Liver (tissue), 10 donors: ENCODE measurements at places on chromosomes 6 and 20. TPM values are rescaled to one million over a fixed set of nuclear protein-coding genes. Genes with fewer than 3 reads are reported as not detected.
A peak's percentile ranks its signal among the peaks of the same experiment; 100 is the strongest.

SLC2A10 gene
- polyA plus RNA-seq: 14.4 TPM

GRCh38 chr20:25508083-25508770, 77.1 kb downstream of the NINL start:
- DNase-seq: peak; percentile 62

- DNase-seq: peak; percentile 68
Measured at GRCh38 chr6:79813854-79814709, 133.3 kb downstream of the ELOVL4 start.

DNA sequence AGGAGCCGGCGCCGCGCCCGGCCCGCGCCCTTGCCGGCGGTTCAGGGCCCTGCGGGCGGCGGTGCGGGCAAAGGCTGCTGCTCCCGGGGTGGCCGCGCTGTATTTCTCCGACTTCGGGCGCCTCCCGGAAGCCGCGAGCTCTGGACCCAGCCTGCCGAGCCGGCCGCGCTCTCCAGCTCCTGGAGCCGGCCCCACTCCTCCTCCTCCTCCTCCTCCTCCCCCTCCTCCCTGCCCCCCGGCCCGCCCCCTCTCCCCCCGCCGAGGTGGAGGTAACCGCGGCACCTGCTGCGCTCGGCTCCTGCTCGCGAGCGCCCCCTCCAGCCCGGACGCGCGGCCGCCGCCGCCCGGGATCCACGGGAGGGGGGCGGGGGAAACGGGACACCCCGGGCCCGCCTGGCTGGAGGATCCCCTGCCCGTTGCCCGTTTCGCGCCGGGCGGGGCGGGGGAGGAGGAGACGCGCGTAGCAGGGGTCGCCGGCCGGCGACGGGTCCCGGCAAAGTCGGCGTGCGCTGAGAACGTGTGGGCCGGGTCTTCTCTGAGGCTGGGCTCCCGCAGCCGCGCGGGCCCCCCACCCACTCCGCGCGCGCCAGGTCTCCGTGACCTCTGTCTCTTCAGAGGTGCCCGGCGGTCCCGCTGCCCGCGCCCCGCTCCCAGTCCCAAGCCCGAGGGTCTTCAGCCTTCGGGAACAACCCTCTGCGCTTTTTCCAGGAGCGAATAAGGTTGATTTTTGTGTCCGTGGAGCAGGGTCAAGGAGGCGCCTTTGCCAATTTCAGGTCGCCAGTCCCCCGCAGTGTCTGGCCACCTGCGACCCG, at the start of gene SLC22A23:
TSS of gene SLC22A23 (minus strand) at position 153 of the 812 bp plus-strand sequence. CDS start 491 bp downstream, outside the sequence.
- peak; percentile 91 for DNase-seq

CST4 gene
- not detected for polyA plus RNA-seq

DNA sequence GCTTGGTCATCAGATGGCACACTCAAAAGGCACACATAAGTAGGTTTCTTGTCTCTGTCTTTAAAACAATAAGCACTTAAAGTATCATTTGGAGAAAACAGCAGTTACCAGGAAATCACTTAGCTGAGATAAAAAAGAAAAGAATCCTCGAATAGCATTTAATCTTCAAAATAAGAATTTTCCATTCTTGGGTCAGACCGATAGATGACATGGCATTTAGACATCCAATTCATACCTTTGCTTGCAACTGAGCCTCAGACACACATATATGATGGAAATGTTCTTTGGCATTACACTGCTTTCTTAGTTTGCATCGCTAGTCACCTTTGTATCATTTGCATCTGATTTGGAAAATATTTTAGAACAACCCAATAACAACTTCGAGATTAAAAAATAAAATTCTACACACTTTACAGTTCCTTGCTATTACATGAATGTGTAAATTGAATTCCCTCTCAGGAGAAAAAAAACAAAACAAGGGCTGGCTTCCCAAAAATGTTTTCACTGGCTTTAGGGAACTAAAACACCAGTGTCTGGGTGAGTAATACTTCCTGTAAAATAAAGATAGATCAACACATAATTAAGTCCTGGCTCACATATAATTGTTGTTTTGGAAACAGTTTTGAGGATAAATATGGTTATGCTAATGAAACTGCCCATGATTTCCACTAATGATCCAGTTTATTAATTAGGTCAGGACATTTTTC, 1.3 kb upstream of the RNF217 start:
- no peak for DNase-seq

CST5 gene
- not detected for polyA plus RNA-seq

NRN1 gene
- 2.9 TPM for polyA plus RNA-seq

COL11A2 gene
- 0.15 TPM for polyA plus RNA-seq

CRISP2 gene
- not detected for polyA plus RNA-seq

DNA sequence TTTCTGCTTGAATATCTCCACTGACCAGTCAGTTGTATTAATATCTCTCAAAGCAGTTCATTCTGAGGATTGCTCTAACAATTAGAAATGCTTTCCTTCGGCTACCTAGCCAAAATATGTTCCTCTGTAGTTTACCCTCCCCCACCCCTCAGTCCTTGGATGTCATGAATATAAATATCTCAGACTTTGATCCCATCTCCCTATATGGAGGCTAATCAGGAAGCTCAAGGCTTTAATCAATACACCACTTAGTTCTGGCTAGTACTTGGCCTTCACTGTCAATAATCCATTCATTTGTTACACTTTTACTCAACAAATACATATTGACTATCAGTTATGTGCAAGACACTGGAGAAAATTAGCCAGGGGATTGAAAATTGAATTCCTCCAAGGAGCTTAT, 60.1 kb downstream of the CLIC5 start:
- DNase-seq: no peak
